GM04504 (cell line): ENCODE measurements at places on chromosomes 7 and 10.

DNA sequence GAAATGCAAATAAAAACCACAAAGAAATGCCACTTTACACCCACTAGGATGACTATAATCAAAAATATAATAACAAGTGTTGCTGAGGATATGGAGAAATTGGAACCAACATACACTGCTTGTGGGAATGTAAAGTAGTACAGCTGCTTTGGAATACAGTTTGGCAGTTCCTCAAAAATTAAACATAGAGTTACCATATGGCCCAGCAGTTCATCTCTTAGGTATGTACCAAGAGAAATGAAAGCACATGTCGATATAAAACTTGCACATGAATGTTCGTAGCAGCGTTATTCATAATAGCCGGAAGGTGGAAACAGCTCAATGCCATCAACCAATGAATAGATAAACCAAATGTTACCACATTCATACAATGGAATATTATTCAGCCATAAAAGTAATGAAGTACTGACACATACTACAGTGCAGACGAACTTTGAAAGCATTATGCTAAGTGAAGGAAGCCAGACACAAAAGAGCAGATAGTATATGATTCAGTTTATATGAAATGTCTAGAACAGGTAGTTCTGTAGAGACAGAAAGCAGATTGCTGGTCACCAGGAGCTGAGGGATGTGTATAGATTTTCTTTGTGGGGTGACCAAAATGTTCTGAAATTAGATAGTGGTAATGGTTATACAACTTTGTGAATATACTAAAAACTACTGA lies 12.4 kb downstream of the BCAP29 start:
- DNase-seq: peak; percentile 71

DNA sequence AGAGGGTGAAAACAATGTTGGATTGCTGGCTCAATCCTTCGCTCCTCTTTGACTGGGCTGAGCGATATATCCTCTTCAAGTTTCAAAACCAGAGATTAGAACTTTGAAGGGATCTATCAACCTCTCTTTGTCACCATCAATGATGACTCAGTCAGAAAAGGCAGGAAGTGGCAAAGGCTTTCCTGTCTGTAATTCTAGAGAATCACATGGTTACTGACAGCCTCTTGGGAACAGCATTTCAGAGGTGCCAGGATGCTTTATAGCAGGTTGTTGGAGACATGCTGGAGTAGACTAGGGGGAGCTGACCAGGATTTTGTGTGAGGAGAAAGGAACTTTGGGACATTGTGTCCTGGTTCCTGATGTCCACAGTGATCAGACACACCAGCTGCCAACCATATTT lies 81.3 kb downstream of the PRKCQ start:
- DNase-seq: no peak

- no peak for DNase-seq
Observed at GRCh38 chr10:127698886-127699285, 38.1 kb upstream of the FOXI2 start.

GRCh38 chr10:114131094-114131493 lies 42.9 kb downstream of the CCDC186 start:
- no peak for DNase-seq

DNA sequence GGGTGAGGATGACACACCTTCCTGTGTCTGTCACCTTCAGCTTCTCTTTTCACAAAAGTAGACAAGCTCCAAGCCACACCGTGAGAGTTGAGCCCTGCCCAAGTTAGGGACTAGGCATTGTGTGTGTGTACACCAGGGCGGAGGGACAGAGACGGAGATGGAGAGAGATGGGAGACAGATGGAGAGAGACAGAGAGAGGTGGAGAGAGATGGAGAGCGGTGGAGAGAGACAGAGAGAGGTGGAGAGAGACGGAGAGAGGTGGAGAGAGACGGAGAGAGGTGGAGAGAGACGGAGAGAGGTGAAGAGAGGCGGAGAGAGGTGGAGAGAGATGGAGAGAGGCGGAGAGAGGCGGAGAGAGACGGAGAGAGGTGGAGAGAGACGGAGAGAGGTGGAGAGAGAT lies 207.0 kb downstream of the DNAJB6 start:
- DNase-seq: no peak

DNA sequence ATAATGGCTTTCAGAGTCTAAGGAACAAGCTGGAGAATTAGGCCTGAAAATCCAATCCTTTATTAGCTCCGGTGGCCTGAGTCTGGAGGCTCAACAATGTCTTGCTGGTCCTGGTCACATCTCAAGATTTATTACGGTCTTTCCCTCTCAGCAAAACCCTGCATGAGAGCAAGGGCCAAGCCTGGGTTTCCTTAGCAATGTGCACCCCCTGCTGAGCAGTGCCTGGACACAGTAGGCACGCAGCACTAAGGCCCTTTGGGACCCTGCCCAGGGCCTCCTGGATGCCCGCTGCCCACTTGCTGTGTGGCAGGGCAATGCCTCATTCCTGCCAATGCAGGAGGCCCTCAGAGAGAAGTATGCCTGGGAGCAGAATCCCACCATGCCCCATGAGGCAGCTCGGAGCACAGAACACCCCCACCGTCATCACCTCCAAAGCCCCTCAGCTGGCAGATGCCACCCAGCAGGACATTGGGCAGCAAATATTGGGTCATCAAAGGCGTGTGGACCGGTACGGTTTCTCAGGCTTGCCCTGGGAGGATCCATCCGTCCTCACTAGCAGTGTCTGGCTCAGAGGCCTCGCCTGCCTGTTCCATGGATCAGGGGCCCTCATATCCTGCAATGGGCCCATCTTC lies 156.4 kb downstream of the OAT start:
- DNase-seq: no peak

DNA sequence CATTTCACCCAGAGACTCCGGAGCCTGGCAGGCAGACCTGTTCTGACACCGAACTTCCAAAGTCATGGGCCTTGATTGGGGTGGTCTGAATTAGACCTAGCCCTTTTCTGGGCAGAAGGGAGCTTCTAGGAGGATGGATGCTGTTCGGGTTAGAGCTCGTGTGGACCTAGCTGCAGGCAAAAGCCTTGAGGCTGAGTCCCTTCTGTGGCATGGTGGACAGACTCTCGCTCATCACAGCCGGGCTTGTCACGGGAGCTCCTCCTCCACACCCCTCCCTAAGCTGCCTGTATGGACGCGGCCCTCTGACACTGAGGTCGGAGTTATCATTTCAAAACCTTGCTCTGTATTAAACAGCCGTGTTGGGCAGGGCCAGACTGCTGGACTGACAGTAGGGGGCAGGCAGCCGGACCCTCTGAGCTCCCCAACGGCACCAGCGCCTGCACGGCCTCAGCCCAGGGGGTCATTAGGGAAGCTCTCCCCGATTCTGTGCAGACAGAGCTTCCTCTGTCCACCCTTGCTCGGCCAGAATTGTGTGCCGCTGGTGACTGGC lies 2.2 kb downstream of the IRF5 start:
- DNase-seq: no peak

- no peak for DNase-seq
Observed at GRCh38 chr10:7889947-7890542, 71.7 kb downstream of the TAF3 start.

DNA sequence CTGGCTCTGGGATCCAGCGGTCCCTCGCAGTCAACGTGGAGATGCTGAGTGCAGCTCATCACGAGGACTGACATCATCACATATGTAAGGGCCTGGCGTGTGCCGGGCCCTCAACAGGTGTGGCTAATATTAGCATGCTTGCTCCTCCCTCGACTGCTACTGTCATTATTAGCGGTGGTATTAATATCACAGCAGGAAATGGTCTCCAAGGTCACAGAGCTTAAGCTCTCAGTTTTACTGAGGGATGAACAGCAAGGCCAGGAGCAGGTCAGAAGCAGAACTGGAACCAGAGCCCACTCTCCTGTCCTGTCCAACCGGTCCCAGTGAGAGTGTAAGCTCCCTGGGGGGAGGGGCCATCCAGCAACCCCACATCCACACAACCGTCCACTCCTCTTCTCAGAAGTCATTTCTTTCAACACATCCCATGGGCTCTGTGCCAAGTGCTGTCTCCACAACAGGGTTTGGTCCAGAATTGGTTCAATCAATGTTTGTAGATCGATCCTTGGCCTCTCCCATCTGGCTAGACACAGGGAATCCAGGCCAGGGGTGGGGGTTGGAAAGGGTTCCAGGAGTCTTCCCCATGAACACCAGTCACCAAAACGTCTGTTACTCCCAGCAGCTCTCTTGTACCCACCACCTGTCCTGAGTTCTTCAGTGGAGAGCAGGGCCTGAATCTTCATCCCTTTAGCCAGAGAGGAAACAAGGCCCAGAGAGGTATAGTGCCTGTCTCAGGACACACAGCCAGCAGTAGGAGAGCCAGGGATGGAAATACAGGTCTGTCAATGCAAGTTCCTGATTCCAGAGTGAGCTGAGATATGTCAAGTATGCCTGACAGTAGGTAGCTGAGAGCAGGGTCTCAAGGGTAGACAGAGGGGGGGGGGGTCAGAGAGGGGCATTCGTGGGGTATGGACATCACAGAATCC lies 45.3 kb upstream of the ZMIZ1 start:
- DNase-seq: no peak

DNA sequence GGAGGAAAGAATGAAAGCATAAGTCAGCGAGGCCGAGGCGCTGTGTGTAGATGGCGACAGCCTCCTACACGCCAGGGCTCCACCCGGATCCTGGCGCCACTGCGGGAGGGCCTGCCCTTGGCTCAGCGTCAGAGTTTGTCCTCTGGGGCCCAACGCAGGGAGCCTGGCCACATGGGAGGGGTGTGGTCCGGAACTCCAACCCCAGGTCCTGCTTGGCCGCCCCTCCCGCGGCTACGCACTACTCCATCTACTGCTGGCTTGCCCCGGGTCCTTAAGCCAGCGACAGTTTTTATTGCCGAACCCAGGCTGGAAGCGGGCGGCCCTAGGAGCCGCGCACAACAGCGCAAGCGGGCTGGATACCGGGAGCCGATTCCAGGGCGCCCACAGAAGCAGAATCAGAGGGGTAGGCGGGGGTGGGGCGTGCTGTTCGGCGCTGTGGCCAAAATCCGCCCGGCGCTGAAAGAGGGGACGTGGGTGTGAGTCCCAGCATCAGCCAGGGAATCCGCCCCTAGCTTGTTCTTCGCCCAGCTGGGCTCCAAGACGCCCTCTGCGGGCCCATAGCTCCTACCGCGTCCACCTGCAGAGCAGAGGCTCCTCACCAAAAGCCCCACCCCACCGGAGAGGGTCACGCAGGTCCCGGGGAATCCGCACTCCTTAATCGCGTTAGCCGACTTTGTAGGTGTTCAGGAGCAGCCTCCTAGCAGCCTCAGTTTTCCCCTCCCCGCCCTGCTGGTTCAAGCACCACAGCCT lies 4.5 kb downstream of the KAZALD1 start:
- DNase-seq: no peak

- DNase-seq: no peak
Observed at GRCh38 chr10:62043421-62044021, 142.0 kb downstream of the ARID5B start.

- DNase-seq: peak; percentile 94
Observed at GRCh38 chr10:122307669-122308416, 36.7 kb downstream of the BTBD16 start.

DNA sequence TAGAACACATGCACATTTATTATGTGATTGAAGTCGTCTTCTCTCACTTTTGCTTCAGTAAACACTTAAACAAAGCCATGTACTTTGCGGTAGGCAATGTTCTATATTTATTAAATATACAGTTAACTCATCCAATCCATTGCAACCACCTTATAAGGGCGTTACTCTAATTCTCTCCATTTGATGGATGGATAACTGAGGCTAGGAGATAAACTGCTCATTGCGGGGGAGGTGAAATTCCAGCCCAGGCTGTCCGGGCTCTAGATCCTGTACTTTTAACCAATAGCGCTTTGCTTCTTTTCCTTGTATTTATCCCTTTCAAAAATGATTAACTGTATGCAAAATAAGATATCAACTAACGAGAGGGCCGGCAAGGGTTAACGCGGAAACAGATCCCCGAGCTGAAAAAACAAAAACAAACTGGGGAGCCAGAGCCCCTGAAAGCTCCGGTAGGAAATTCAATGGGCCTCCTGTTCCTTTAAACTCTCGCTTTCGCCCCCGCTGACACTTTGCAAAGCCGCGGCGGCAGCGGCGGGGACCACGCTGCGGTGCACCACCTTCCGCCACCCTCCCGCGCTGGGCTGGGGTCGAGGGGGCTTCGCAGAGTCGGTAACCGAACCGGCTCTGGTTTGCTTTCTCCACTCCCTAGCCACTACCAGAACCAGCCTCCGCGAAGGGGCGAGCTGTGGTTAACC lies 1.0 kb upstream of the PLXDC2 start:
- no peak for DNase-seq

- no peak for DNase-seq
Observed at GRCh38 chr10:106956216-106956915, 208.1 kb downstream of the SORCS1 start.

DNA sequence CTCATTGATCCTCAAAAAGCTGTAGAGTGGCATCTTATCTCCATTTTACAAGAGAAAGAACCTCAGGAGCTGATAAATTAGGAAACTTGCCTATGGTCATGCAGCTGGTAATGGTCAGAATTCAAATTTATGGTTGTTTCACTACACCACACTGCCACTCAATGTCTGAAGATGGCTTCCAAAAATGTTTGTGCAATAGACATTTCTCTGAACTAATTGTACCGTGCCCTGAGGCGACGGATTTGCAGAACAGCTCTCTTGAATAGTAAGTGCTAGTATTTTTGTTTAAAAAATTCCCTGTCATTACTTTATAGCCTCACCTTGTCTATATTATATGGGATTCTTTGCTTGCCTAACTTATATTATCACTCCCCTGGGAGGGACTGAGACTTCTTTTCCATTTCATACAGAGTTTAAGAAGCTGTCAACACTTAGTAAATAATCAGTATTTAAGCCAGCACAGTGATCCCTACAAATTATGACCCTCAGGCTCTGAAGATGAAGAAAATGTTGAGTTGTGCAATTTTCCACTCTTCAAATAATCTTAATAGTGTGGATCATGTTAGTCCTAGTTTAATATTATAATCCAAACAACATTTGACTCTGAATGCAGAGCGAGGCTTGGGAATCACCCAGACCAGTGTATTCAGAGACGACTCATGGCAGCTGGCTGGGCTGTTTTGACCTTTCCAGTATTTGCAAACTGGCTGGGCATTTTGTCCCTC lies 346.6 kb downstream of the PTEN start:
- DNase-seq: peak; percentile 62

DNA sequence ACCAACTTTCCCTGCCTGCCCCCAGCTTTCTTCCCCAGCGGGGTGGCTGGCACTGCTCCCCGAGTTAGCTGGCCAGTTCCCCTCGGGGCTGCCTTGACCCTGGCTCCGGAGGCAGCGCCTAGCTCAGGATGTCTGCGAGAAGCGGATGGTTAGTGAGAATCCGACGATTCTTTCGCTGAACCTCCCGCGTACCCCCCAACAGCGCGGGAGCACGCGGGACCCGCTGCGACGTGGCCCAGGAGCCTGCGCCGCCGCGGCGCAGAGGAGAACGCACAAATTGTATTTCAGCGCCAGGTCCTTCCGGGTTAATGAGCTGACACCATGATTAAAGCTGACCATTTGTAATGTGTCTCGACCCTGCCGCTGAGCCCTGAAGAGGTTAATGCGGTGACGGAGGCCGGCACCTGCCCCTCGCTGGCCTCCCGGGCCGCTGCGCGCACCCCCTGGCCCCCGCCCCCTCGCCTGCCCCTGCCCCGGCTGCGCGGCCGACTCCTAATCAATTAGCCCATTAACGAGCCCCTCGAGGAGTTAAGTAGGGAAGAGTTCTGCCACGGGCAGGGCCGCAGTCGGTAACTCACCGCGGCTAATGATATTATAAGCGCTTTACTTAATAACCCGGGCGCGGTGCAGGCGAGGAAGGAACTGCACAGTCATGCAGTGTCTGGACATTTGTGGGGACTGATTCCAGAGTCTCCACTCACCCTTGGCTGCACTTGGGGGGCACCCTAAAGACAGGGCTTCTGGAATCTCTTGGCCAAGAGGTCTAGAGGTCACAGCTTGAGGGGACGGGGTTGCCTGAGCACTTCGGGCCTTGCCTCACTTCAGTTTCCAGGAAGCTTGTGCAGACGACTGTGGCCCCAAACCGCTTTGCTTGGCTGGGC lies 1.7 kb upstream of the HMX2 start:
- DNase-seq: no peak

- no peak for DNase-seq
Observed at GRCh38 chr7:129615018-129615417, 3.5 kb downstream of the NRF1 start.
